ENCODE measurements at places on chromosomes 2 and 18.
A peak's percentile ranks its signal among the peaks of the same experiment; 100 is the strongest.

- DNase-seq = no peak
Measured at GRCh38 chr2:41890341-41890740, 157.5 kb upstream of the PKDCC start.

DNA sequence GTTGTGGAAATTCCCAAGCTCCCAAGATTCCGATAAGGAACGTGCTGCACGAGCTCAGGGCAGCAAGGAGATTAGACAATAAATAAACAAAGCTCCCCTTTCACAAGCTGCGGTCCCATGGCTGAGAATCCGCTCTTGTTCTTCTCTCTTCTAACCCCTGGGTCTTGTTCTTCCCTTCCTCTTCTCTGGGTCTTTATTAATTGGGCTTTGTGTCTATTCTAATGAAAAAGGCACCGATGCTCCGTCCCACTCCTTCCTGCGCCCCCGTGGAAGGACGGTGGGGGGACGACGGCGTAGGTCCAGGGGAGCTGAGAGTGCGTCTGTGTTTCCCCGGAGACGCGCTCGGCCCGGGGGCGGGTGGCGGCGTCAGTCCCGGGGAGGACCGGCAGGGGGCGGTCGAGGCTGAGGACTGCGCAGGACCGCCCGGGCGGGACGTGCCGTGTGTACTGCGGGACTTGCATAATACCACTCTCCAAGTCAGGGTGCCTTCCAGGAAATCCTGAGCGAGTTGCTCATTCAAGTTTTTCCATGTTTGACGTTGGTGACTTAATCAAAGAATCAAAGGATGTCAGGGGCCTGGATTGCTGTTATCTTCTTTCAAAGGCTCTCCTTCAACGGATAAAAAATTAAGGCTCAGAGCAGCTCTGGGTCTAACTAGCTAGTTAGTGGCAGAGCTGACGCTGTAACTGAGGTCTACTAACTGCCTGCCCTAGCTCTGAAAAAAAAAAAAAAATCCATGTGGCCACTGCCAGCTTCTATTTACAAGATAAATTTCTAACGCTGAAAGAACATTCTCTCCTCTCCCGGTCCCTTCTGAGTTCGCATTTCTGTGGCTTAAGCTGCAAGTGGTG is 321.4 kb downstream of the TGIF1 start:
- DNase-seq = peak; percentile 68

DNA sequence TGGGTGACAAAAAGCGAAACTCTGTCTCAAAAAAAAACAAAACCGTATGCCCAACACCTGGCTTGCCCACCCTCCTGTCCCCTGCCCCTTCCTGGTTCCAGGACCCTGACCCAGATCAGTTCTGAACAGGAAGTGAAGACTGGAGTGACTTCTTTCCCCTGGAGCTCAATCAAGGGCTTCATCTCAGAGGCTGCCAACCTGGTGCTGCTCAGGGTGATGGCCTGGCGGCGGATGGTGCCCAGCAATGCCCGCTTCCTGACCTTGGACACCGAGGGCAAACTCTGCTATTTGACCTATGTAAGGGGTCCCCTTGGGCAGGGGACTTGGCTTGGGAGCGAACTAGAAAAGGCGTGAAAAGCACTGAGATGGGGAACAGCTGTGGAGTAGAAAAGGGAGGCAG is 5.9 kb downstream of the CATIP start:
- no peak for DNase-seq

DNA sequence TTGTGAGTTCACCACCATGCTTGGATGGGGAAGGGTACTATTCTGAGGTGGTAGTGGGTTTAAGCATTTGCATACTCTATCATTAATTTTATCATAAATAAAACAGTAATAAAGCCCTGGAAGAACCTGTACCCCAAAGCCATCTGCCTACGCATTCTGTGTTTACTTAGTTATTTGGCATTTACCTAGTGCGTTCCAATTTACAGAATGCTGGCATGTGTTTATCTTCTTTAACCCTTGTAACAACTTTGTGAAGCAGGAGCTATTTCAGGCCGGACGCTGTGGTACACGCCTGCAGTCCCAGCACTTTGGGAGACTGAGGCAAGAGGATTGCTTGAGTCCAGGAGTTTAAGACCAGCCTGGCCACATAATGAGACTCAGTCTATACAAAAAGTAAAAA is 17.8 kb upstream of the ODC1 start:
- no peak for DNase-seq

- DNase-seq = no peak
Measured at GRCh38 chr18:4026542-4026941, 428.6 kb downstream of the DLGAP1 start.

DNA sequence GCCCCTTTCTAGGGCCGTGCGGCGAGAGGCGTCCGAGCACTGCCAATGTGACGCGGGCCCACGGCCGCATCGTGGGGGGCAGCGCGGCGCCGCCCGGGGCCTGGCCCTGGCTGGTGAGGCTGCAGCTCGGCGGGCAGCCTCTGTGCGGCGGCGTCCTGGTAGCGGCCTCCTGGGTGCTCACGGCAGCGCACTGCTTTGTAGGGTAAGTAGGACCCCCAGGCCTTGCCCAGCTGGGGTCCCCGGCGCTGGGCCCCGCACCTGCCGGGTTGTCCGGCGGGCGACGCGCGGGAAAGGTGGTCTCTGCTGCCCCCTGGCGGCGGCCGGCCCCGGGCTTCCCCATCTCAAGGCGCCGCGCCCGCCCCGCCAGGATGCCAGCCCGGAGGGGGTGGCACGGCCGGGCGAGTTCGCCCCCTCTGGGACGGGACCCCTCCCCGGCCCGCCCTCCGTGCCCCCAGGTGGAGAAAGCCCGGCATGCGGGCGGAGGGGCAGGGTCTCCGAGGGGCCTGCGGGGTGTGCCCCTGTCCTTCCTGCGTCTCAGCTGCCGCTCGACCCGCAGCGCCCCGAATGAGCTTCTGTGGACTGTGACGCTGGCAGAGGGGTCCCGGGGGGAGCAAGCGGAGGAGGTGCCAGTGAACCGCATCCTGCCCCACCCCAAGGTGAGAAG is 1.9 kb downstream of the PRSS56 start:
- DNase-seq = peak; percentile 45

- no peak for DNase-seq
Measured at GRCh38 chr2:239778042-239778851, 246.9 kb downstream of the NDUFA10 start.

GRCh38 chr2:220811952-220812570 is 760.0 kb downstream of the EPHA4 start:
- no peak for DNase-seq

DNA sequence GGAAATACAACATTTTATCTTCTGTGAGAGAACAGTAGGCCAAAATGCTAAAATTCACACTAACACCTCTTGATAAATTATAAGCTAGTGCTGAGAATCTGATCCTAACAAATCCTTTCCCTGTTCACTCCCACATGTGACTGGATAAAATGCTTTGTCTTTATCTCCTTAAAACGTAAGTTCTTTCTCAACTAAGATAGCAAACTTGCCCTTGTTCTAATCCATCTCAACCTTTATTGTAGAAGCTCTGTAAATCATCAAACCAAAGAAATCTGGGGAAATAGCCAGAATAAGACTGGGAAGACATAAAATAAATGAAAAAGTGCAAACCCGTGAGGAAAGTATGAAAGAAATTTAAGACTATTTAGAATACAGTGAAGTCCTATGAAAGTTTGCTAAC is 1058.4 kb upstream of the ACVR2A start:
- DNase-seq = no peak

DNA sequence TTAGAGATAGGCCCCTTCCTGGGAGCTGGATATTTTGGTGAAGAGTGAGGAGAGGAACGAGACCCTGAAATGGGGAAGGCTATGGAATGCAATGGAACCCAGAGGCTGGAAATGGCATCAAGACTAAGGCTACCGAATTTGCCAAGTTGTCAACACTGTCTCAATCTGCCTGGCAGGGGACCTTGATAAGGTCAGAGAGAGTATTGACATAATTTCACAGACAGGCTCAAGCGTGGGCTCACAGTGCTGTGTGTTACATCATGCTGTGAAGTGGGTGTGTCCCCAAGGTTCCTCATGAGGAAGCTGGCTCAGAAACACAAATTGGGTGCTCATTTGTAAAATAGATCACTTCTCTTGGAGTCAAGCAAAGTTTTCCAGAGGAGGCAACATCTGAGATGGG is 51.8 kb upstream of the CYRIA start:
- no peak for DNase-seq

DNA sequence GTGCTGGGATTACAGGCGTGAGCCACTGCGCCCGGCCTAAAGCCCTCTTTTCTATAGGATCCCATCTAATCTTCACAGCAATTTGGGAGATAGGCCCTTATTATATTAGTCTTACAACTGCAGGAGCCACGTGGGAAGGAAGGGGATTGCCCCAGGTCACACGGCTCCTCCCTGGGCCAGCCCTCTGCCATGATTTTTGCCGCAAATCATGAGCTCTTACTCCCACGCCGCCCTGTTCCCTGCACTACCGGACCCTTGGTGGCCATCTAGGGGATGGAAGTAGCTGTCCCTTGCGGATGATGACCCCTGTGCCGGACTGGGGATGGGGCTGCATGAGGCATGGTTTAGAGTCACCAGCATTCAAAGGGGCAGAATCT is 28.4 kb upstream of the PTMA start:
- DNase-seq = no peak

- no peak for DNase-seq
Measured at GRCh38 chr2:33420726-33421125, 55.7 kb upstream of the RASGRP3 start.

DNA sequence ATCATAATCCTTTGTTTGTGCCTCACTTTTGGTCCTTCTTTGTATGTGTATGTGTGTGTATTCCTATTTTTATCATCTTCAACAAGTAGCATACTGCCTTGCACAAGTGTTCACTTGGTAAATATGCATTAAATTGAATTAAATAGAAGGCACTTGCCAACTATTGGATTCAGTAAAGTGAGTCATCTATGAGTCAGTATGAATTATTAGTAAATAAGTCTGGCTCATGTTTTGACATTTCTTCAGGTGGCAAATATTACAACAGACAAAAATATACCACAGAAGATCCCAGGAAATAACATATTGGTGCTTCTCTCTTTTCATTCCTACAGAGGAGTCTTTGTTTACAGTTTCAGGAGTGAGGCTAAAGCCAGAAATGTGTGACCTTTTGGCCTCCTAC is 84.1 kb downstream of the CDK15 start:
- no peak for DNase-seq

- DNase-seq = peak; percentile 47
Measured at GRCh38 chr2:6866275-6866671, 566 bp upstream of the CMPK2 start.

DNA sequence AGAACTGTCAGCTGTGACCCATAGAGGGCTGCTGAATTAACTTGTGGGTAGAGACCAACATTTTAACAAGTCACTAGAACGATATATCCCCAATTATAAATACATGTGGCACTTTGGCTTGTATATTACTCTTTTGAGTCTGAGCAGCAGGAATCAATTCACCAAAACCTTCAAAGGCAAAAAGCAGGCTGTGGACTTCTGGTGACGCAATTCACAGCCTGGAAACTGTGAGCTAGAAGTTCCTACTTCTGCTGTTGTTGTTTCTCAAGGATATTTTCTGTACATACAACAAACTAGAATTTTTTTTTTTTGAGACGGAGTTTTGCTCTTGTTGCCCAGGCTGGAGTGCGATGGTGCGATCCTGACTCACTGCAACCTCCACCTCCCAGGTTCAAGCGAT is 37.3 kb downstream of the PTCD3 start:
- DNase-seq = no peak

DNA sequence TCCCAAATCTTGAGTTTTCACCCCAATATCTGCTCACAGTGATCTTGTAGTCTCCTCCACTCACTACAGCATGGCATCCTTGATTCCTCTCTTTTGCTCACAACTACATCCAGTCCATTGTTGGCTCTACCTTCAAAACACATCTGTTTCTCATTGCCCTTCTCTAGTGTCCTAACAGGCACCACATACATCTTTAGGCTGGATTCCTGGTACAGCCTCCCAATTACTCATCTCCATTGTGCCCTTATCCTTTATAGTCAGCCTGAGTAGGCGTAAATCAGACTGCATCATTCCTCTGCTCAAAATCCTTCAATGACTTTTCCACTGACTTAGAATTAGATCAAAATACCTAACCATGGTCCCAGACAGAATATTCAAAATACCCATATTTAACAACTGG is 10.7 kb upstream of the TAF1B start:
- no peak for DNase-seq

GRCh38 chr2:68463287-68463877 is 3.7 kb downstream of the FBXO48 start:
- DNase-seq = peak; percentile 79

GRCh38 chr18:5058768-5059695 is 138.0 kb downstream of the AKAIN1 start:
- peak; percentile 59 for DNase-seq

GRCh38 chr2:150535176-150535575 is 47.7 kb upstream of the RND3 start:
- no peak for DNase-seq

DNA sequence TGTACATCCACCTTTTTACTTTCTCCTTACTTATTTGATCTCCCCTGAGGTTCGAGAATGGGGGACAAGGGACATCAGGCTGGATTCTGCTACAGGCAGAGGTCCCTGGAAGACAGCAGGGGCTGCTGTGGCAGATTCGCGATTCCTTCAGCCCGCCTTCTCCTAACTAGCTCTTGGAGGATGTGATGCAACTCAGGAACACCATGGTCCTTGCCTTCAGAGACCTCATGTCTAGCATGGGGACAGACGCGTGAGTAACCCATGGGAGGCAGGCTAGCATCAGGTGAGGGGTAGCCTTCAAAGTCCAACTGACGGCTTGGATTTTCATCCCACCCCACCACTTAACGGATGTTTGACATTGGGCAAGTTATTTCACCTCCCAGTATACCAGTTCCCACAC is 869 bp upstream of the TCF23 start:
- no peak for DNase-seq

GRCh38 chr2:233325256-233325655 is 17.6 kb downstream of the SAG start:
- no peak for DNase-seq

DNA sequence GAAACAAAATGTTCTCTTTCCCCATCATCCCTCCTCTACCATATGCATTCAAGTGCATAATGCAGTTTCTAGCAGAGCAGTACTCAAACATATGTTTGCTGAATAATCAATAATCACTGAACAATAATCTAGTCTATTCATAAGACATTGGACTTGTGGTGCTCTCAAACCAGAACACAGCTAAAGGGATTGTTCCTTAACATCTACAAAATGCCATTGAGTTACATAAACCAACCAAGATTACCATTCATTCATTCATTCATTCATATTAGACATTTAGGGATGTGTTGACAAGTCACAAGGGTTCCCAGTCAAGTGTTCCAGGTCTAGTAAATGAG is 3.9 kb downstream of the CLHC1 start:
- DNase-seq = no peak

DNA sequence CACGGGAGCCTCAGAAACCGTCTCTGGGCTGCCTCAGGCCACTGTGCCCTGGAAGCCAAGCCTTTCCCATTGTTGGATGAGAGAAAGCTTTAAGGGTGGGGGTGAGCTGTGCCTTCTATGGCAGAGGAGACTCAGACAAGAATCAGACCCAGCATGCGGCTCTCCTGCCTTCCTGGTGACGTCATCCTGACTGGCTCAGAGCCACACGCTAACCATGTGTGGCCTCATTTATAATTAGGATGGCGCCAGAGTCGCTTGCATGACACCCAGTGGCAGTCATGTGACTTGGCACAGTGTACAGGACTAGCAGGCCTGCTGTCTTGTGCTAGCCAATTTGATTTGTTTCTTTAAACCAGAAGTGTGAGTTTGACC is 99.1 kb downstream of the SH3BP4 start:
- peak; percentile 2 for DNase-seq
